ENCODE measurements at places on chromosomes 5 and 9.

DNA sequence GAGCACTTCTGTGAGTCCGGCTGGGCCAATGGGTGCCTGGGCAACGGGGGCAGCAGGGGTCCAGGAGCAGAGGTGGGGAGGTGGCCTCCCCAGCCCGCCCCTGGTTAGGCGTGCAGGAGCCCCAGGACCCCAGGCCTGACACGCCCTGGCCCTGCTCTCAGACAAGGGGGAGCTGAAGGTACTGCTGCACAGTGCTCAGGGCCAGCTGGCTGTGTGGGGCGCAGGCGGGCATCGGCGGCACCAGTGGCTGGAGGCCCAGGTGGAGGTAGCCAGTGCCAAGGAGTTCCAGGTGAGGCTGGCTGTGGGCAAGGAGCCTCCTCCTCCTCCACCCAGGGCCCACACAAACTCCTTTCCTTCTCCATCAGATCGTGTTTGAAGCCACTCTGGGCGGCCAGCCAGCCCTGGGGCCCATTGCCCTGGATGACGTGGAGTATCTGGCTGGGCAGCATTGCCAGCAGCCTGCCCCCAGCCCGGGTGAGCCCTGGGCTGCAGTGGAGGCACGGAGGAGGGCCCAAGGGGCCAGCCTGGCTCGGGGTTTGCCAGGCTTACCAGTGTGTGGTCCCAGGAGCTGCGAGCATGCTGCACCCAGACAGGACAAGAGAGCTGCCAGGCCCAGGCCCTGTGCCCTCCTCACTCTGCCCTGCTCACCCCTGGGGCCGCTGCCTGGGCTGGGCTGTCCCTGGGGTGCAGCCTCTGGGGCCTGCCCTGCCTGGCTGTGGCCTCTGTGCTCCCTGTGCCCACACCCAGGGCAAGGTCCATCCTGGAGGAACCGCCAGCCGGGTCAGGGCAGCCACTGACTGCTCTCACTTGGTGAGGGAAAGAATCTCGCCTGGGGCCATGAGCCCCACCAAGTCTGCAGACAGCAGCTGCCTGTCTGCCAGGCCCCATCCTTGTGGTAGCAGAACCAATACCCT lies 7.0 kb downstream of the MAMDC4 start:
- DNase-seq, result no peak

DNA sequence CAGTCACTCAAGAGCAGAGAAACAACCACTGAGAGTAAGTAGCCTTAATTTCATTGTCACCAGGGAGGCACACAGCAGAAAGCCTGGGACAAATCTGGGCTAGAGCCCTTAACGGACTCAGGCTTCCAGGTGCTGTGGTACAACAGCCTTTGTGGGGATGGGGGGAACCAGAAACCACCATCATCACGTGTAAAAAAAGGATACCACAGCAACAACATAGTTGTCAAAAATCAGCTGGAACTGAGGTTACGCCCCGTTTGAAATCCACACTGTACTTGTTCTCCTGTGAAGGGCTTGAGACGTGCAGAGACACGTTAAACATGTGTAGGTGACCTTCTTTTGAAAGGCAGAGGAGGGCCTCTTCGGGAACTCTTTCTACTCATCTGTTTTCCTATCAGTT lies 16.6 kb upstream of the PLPP1 start:
- no peak for DNase-seq

- DNase-seq, result no peak
Measured at GRCh38 chr5:40312205-40312604, 367.5 kb upstream of the PTGER4 start.

DNA sequence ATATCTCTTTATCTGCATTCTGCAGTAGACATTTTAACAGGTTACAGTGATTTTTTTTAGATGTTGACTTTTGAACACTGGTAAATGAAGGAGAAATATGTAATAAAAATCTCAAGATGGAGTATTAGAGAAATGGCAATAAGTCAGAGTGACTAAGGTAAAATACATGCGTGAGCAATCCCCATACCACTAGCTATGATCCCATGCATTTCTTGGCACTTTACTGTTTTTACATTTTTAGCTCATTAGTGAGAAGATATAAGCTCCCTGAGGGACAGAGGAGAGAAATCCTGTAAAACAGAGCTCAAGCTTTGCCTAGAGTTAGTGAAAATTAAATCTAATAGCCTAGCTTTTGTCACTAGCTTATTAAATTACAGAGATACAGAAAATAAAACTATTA lies 181.9 kb upstream of the TRPM3 start:
- no peak for DNase-seq

GRCh38 chr9:130017076-130017475 lies 25.9 kb downstream of the FNBP1 start:
- no peak for DNase-seq

DNA sequence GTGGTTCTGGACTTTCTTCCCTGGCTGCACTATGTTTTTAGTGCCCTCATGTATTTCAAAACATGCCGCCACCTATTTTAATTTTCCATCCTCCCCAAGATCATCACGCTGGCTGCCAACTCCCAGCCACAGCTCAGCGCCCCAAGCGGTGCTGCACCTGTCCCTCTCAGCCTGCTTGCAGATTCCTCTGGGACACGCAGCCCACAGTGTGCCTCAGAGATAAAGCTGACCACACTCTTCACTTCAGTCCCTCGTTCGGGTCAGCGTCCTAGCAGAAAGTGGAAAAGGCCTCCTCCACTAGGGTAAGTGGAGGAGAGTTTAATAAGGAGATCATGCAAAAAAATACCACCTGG lies 56.2 kb upstream of the CKS2 start:
- no peak for DNase-seq
